Thyroid gland (tissue), 4 donors: ENCODE measurements at places on chromosomes 11 and 22. TPM values are rescaled to one million over a fixed set of nuclear protein-coding genes. Genes with fewer than 3 reads are reported as not detected.

The TSKU gene
- total RNA-seq = 95.6 TPM

GRCh38 chr11:73315293-73316020 is 7.4 kb downstream of the ARHGEF17 start:
- DNase-seq = no peak

DNA sequence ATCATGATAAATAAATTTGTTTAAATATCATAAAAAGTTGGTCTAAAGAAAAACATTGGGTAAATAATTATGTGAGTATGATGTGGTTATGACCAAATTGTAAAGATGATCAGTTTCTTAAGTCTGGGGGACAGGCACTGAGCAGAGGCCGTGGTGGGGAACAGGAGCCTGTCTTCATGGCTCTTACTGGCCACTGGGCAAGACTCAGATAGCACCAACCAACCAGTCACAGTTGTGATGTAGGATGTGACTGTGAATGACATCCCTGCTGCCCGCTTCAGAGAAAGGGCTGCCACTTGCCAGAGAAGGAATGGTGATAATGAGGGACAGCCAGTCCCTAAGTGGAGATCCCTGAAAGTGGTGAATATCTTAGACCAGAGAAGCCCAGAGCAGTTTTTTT is 7.0 kb downstream of the PTPRJ start:
- no peak for DNase-seq

DNA sequence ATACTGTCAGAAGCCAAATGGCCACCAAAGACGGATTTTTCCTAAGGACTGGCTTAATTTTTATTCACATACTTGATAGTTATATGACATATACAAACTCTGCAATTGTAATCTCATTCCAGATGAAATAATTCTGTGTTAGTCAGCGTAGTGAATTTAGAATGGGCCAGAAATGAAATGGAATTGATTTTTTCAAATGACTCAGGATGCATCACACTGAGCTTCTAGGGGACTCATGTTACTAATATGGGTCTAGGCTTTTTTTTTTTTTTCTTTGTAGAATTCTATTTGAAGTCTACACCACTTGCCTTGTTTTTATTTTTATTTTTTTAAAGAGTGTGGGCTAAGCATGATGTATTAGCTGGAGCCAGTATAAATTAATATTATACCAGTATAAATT is 62.7 kb downstream of the SPECC1L start:
- no peak for DNase-seq

The MMP13 gene
- not detected for total RNA-seq

DNA sequence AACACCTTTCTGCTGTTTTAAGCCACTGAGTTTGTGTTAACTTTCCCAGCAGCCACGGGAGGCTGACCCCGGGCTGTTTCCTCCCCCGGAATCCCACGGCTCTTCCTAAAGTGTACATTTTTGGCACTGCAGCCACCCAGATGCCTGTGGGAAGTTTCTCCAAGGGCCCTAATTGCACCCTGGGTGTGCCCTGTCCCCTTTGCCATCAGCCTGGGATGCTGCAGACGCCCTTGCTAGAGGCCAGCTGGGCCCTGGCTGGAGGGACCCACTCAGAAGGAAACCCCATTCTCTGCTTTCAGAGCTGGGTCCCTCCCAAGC is 883.3 kb downstream of the BRD1 start:
- DNase-seq = no peak
